ENCODE measurements at places on chromosomes 16 and 17.

DNA sequence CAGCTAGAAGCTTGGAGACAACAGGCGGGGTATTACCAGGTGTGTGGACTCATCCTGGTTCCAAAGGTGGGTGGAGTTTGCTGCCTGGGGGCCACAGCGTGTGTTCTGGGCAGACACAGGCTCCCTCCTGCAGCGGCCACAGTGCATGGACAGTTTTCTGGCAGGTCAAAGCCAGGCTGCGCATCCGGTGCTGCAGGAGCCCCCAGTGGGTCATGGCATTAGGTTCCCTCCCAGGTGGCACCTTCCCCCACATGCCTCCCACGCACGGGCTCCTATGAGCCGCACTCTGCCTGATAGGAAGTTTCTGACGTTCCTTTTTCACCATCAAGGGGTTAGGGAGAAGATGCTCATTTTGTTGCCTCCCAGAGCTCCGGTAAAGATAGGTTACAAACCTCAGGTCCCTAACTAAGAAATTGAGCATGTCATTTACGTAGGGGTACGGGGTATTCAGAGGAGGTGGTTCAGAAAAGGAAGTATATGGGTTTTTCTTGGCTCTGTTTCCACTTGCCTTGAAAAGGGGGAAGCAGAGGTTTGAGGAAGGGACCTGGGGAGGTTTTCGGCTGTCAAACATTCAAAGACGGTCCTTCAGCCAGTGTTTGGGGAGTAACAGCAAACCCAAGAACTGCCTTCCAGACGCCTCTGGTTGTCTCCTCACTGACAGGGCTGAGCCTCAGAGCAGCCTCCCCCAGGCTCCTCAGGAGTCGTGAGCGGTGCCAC is 32.7 kb upstream of the NAT9 start:
- ATAC-seq, result no peak

- no peak for ATAC-seq
Observed at GRCh38 chr17:51000835-51001638, 119.6 kb downstream of the SPAG9 start.

DNA sequence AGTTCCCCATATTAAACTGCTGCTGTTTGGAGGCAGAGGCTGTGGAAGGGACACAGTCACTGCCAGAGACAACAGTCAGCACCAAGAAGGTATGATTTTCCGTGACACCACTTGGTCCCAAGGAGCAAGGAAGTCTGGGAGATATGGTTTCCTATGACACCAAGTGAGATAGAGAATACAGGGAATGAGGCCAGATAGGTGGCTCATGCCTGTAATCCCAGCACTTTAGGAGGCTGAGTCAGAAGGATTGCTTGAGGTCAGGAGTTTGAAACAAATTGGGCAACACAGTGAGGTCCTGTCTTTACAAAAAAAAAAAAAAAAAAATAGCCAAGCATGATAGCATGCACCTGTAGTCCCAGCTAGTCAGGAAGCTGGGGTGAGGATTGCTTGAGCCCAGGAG is 90.8 kb downstream of the ABCC12 start:
- no peak for ATAC-seq

DNA sequence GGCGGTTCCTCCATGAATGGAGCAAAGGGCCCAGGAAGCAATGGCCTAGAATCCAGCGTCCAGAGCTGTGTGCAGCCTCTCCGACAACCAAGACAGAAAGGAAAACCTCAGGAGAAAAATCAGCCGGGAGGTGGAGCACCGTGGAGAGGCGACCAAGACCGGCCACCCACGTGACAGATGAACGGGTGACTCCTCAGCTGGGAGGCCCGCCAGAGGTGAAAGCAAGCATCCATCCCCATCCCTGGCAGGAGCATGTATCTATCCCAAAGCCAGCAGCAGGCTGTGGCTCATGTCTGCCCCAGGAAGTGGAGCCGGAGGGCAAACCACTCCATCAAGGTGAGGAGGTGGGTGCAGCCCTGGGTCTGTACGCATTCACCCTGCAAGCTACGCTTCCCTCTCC is 52.1 kb downstream of the FOXL1 start:
- ATAC-seq, result no peak

DNA sequence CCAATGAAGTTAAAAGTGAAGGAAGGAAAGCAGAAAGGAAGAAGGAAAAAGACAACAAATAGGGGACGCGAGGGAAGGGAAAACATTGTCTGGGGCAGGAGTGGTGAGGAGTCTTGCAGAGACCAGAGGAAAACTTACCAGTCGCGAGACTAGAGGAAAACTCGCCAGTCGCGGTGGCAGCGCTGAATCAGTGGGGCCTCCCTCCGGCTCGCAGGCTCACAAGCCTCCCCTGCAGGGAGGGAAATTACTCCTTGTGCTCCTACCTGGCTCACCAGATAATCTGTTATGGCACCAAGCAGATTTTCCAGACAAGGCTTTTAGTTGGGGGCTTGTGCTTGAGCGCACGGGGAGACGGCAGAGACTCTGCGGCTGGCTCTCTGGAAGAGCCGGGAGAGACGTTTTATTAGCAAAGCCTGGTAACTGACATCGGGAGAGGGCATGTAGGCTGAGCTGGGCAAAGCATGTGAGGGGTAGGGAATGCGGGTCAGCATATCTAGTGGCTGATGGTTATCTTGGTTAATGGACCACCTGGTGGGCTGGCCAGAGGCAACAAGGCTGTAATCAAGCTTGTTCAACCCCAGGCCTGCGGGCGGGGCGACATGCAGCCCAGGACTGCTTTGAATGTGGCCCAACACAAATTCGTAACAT is 37.1 kb downstream of the LCMT1 start:
- no peak for ATAC-seq

DNA sequence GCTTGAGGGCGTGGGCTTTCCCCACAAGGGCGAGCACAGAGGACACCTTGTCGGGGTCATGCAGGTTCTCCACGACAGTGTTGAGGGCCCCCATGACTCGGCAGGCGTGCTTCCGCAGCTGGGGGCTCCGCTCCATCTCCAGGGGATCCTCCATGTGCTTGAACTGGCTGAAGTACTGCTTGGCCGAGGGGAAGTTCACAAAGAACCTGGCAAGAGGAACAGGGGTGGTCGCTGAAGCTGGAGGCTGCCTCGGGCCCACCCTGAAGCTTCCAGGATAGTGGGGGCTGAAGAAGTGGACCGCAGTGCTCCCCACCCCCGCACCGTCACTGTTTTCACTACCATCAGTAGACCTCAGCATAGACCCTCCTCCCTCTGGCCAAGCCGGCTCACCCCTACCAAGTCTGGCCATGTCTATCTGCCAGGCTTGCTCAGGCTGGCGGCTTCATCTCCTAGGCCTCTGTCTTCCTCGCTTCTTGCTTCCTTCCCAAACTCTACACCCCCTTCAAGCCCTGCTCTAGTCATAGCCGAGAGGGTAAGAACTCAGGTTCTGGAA is 5.9 kb downstream of the CYGB start:
- ATAC-seq, result no peak

DNA sequence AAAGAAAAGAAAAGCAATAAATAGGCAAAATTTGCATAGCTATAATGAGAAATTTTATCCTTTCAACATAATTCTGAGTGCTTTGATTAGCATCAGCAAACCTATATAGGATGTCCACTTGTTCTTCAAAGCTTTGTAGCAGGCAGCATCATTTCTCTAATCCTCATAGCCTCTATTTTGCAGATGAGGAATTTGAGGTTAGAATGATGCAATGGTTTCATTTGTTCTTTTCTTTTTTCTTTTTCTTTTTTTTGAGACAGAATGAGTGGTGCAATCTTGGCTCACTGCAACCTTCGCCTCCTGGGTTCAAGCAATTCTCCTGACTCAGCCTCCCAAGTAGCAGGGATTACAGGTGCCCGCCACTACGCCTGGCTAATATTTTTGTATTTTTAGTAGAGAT is 594.4 kb downstream of the TOX3 start:
- no peak for ATAC-seq

- peak; percentile 10 for ATAC-seq
Observed at GRCh38 chr16:89071686-89072547, 21.7 kb upstream of the ACSF3 start.

DNA sequence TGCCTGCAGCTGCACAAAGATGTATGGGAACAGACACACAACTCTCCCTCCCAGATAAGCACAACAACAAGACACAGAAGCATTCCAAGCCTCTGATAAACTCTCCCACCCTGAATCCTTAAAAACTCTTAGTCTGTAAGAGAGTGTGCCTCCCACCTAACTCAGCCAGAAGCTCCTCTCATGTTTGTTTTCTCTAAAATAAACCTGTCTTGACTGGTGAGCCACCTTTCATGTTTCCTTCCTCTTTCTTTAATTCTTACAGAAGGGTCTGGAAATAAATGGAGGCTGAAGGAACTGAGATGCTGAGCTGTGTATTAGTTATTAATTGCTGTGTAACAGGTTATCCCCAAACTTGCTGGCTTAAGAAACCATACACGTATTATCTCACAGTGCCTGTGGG is 57.2 kb downstream of the MEOX1 start:
- no peak for ATAC-seq

GRCh38 chr17:5500247-5500588 is 13.9 kb downstream of the MIS12 start:
- ATAC-seq, result no peak

GRCh38 chr16:56611281-56611833 is 3.0 kb downstream of the MT2A start:
- ATAC-seq, result no peak

DNA sequence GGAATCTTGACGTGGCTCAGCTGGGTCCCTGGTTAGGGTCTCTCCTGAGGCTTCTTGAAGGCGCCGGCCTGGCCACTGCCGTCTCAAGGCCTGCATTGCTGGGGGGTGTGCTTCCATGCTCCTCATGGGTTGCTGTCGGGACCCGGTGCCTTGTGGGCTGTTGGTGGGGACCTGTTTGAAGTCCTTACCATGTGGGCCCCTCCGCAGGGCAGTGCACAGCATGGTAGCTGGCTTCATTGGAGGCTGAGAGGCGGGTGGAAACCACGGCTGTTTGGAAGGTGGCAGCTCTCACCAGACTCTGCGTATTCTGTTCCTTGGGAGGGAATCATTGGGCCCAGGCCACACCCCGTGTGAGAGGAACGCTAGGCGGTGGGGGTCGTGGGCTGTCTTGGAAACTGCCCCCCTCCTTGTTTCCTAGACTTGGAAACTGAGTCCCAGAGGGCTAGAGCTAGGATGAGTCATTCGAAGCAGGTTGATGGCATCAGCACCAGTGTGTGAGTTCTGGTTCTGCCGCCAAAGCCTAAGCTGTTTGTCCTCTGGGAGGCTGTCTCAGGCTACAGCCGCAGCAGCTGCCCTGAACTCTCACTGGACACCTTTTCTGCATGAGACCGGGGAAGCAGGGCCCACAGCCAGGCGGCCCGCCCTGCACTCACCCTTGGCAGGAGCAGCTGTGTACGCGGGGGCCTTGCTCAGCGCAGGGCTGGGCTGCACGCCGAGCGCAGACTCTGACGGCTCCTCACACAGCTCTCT is 35.2 kb downstream of the ZNF750 start:
- ATAC-seq, result no peak

GRCh38 chr16:65021852-65022595 is 99.8 kb downstream of the CDH11 start:
- no peak for ATAC-seq

DNA sequence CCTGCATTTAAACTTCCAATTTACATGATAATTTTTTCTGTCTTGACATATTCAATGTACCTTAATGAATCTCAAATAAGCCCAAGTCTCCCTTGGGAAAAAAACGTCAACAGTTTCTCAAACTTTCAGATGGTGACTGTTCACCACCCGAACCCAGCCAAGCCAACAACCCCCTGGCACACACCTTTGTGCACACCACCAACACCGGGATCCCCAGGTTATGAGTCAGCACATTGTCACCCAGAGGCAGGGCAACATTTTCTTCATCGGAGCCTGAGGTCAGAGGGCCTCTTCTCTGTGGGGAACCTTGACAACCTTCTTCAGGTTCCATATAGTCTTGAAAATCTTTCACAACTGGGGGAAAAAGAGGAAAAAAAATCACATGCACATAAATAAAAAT is 15.5 kb downstream of the DYNC1LI2 start:
- ATAC-seq, result no peak

DNA sequence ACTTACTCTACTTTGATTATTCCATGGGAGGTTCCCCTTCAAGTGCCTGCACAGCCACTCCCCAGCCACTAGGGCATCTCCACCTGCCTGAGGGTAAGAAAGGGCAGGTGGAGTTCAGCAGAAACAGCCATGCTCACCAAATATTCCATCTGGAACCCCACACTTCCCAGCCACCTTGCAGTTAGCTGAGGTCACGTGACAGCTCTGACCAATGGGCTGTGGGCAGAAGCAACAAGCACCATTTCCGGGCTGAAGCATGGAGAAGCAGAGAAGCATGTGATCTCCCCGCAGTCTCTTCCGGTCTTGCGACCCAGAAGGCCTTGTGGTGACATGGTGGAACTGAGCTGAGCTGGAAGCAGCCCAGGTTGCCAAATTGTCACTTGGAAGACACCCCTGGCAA is 108.6 kb downstream of the CCT6B start:
- ATAC-seq, result no peak

DNA sequence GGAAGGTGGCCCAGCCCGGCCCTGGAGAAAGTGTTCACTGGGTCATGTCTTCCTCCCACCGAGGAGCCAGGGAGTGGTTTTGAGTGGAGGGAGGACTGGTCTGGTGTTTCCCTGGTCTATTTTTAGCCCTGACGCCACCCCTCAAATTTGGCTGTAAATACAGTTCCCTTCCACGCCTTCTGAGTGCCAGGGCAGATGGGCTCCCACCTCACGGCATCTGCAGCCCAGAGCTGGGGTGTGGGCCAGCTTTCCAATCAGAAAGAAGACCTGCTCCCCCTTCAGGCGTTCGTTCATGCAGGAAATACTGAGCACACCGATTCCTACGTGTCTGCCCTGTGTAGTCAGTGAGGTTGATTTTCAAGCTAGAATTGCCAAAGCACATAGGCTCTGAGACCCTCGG is 53.7 kb downstream of the SNX20 start:
- ATAC-seq, result peak; percentile 39

DNA sequence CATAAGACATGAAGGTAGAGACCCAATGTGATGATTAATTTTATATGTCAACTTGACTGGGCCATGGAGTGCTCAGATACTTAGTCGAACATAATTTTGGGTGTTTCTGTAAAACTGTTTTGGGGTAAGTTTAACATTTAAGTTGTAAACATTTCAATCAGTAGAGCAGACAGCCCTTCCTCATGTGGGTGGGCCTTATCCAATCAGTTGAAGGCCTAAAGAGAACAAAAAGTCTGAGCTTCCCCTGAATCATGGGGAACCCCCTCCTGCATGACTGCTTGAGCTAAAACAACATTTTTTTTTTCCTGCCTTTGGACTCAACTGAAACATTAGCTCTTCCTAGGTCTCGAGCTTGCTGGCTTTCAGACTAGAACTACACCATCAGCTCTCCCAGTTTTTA is 327.3 kb upstream of the SOX9 start:
- no peak for ATAC-seq

Measured in motor neuron (in vitro differentiated cells).